ENCODE measurements at places on chromosomes 7 and 10.

GRCh38 chr10:12707461-12708185 lies 293.9 kb downstream of the CCDC3 start:
- peak; percentile 65 for DNase-seq

- DNase-seq = no peak
These were observed 82.7 kb upstream of the ADAM12 start for GRCh38 chr10:126470991-126471390.

GRCh38 chr10:100978901-100979195 lies 8.4 kb downstream of the MRPL43 start:
- DNase-seq = no peak

DNA sequence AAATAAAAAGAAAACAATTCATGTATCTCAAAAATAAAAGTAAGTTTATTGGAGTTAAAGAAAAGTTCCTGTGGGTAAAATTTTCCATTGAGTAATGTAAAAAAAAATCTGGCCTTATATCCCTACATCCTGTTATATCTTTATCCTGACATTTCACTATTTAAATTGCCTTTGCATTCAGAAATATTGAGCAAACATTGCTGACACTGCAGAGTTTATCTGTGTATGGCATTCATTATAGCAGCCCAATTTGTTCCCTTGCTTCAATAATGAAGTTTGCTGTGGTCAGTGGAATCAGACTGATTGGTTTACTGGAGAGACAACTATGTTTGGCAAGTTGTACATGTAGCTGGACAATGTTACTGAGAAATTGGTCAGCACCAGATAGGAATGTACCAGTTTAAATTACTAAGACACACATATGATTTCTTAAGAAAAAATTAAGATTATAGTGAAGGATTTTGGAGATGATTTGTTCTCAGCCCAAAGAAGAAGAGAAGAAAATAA lies 271.7 kb downstream of the ANKRD7 start:
- DNase-seq = no peak

DNA sequence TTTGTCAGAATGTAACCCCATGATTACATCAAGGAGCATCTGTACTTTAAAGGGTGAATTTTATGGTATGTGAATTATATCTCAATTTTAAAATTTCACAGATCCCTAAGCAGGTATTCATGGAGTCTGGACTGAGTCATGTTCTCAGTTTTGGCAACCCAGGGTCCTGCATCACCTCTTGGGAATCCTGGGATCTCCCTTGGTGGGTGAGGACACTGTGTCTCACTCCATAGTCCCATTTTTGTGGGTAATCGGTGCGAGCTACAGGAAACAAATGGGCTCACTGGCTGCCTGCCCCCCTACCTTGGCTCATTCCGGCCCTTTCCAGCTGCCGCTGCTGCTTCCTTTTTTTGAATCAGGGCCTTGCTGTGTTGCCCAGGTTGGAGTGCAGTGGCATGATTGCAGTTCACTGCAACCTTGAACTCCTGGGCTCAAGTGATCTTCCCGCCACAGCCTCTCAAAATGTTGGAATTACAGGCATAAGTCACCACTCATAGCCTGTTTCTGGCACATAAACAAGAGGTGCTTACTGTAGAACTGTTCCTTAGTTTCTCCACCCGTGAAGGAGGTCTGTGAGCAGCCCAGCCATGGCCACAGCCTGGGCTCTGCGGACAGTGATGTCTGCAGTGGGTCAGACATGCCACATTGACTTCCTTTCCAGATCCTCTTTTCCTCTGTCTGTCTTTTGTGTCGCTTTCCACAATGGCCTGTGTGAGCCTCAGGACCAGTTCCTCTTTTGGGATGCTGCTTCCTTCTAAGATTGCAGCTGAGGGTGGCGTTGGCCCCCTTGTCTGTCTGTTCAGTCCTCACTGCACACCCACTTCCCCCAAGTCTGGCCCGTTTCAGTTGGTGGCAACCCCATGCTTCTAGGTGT lies 14.5 kb downstream of the PALD1 start:
- peak; percentile 93 for DNase-seq

DNA sequence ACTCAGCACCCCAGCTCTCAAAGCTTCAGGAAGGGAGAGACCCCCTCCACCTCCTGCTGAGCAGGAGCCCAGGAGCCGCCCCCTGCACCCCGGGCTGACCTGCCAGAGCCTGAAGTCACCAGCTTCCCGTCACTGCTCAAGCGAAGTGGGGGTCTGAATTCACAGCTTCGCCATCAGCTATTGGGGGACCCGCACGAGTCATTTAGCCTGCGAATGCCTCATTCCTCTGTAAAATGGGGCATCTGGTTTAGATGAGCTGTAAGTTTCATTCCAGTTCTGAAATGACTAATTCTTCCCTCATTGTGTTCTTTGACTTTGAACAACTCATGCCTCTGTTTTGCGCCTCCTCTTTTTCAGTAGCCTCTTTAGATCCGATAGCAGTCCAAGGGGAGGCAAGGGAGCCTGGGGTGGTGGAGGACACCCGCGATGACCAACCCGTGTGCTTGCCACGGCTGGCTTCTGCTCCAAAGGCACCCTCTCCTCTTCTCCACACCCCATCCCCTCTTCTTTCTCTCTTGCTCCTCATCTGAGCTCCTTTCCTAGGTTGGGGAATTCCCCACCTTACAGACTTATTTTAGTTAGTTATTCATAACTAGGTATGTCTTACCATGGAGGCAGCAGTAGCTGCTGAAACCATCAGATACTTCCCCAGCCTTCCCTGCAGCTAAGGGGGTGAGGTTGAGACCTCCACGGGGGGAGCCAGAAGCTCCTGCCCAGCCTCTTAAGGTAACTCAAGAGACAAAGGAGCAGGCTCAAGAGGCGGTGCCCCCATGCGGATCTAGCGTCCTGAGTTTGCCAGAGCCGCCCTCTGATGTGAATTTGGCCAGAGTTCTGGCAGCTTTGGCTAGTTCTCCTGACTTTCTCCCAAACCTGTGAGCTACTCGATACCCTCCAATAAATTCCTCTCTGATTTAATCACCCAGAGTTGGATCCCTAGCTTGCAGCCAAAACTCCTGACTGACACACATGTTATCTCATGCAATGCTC lies 47.7 kb downstream of the RBM17 start:
- no peak for DNase-seq

DNA sequence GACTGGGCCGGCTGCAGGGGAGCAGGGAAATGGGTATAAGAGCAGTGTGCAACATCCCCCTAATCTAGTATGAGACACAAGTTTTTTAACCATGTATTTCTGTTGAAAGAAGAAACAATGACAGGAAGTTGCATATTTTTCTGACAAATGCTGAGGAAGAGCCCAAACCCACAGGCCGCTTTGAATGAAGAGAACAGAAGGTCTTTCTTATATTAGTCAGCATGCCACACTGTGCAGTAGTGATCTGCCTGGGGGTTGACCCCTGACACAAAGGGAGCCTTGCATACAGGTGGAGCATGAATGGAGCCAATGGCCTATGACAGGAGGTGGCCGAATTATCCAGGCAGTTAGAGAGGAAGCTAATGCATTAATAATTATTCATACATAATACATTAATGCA lies 518.3 kb downstream of the PLXDC2 start:
- peak; percentile 1 for DNase-seq

DNA sequence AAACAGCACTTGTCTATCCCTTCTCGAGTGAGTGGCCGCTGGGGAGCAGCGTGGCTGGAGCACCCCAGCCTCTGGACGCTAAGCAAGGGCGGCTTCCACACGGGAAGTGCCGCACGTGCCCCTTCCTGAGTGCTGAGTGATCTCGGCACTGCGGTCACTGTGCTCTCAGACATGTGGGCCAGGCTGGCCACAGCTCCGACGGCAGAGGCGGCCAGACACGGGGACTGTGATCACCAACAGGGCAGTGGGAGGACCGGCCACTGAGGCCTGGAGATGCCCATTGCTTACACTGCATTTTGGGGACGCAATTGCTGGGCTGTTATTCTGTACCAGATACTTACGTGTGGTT lies 7.0 kb downstream of the ECHS1 start:
- no peak for DNase-seq

- DNase-seq = no peak
These were observed 1.1 kb upstream of the PWWP2B start for GRCh38 chr10:132395704-132396493.

DNA sequence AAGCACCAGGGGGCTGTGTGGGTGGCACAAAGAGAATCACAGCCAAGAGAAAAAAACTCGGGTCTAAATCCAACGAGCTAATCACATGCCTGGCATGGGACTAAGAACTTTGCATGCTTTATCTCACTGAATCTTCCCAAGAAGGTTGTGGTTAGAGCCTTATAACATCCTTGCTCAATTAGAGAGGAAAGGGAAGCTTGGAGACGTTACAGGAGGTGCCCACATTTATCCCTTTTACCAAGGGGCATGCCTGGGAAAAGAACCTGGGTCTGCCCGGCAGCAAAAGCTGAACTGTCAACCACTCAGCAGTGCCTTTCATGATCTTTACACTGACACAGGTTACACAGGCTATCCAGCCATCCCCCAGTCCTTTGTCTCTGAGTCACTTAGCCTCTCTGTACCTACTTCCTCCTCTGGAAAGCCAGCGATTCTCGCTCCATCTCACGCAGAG lies 190.1 kb downstream of the PRPF18 start:
- peak; percentile 25 for DNase-seq

DNA sequence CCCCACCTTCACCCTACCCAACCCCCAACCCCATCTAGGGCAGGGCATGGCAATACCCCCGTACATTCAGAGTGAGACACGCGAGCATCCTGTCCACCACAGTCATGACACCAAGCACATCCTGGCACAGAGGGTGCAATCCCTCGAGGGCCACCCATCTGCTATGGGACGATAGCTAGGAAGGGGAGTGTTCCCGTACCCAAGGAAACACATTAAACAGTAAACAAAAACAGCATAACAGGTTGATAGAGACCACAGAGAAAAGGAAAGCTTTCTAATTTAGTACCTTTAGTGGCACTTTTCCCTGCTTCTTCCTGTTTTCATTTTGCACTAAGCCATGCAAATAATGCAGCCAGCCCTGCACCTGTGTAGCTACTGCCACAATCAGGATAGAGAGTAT lies 2.3 kb upstream of the SMKR1 start:
- DNase-seq = no peak

DNA sequence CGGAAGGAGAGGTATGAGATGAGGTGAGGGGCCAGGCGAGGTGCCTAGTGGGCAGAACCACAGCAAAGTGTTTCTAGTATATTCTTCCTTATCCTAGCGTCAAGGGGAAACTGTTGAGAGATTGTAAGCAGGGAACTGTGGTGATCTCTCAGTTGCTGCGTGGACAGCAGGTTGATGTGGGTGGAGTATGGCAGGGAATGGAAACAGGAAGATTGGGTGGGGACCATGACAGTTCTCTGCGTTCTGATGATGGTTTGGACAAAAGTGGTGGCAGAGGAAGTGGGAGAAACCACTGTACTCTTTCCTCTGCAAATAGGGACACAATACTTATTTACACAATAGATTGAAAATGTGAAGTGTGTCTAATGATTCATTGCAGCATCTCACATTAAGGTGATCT lies 191.5 kb upstream of the GRB10 start:
- DNase-seq = no peak

- DNase-seq = no peak
These were observed 499.6 kb upstream of the LRRN3 start for GRCh38 chr7:110591341-110591740.

DNA sequence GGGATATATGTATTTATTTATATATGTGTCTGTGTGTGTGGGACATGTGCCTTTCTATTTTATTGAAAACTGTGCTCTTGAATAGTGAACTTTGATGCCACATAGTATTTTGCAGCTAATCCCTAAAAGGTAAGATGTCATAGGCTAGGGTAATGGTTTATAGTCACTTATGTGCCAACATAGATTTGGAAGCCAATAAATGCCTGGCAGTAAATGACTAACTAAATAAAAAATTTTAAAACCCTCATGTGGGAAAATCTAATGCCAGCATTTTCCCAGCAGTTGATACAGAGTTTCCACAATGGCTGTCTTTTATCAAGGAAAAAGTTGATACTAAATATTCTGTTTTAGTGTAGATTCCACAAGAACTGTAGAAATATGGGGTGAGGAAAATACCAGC lies 101.5 kb upstream of the IMMP2L start:
- no peak for DNase-seq

GRCh38 chr7:73983437-73984164 lies 44.4 kb upstream of the ELN start:
- no peak for DNase-seq

DNA sequence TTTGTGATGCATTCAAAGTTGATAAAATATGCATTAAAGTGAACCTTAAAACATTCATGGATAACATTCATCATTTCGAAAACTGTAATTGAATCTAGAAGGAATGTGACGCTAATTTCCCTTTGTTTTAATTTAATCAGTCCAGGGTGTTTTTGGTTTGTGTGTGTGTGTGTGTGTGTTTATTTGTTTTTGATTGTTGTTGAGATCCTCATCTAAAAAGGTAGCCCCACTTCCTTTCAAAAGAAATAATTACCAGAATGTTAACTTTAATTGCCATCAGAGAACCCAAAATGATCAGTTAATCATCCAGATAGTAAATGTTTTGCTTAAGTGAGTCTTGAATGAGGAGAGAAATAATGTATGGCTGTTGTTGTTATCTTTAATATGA lies 74.5 kb upstream of the PTPRZ1 start:
- DNase-seq = no peak

- DNase-seq = no peak
These were observed 10.9 kb downstream of the SUFU start for GRCh38 chr10:102514487-102515311.

DNA sequence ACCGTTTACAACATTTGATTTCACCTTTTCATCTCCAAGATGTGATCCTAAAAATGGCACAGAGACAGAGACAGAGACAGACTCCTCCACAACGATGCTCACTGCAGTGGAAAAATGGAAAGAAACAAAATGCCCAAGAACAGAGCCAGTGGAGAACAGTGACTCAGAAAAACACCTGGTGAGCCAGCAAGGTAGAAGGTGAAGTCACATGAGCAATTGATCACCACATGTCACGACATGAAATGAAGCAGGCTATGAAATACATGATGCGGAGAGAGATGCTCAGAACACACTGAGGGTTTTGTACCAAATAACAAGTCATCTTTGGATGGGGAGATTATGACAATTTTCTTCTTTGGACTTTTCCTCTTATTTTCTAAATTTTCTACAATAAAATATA lies 3.5 kb downstream of the MSMB start:
- no peak for DNase-seq

DNA sequence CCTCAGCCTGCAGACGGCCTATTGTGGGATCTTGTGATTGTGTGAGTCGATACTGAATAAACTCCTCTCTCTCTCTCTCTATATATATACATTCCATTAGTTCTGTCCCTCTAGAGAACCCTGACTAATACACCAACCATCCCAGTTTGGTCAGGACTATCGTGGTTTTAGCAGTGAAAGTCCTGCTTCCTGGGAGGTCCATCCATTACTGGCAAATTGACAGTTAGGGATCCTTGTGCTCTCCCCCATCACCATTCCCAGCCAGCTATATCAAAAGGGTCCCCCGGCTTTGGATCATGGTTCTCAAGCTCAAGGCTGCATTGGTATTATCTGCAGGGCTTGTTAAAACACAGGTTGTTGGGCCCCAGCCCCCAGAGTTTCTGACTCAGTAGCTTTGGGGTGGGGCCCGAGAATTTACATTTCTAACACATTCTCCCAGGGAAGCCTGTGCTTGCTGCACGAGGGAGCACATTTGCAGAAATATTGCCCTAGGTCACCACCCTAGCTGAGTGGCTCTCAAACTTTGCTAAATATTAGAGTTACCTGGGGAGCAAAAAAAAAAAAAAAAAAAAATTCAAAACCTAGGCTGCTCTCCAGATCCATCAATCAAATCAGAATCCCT lies 899.1 kb upstream of the AUTS2 start:
- DNase-seq = no peak

GRCh38 chr10:74955796-74956195 lies 129.4 kb downstream of the KAT6B start:
- DNase-seq = peak; percentile 84
